ENCODE measurements at places on chromosomes 7 and 10.

- no peak for DNase-seq
Observed at GRCh38 chr10:95415621-95416031, 124.8 kb upstream of the PDLIM1 start.

GRCh38 chr10:69657430-69657829 lies 27.4 kb downstream of the FAM241B start:
- no peak for DNase-seq

DNA sequence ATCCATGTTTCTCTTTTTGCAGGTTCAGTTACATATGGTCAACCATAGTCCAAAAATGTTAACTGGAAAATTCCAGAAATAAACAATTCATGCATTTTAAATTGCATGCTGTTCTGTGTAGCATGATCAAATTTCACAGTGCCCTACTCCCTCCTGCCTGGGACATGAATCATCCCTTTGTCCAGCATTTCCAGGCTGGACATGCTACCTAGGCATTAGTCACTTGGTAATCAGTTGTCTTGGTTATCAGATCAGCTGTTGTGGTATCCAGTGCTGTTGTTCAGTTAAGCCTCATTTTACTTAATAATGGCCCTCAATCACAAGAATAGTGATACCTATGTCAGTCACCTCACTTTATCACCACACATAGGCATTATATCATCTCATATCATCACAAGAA lies 7.3 kb upstream of the PNLIP start:
- DNase-seq: no peak

DNA sequence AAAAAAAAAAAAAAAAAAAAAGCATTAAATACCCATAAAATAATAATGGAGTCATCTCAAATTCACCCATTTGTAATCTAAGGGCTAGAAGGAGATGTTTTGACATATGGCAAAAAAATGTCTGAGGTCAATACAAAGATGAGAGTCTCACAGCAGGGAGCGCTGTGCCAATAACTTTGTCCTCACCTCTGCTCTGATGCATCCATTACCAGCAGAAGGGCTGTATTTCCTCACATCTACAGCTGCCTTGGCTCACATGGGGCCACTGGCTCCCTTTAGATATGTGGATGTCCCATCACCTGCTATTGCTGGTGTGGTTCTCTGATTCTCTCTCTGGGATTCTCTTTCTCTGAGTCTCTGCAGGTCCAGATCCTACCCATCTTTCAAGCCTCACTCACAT lies 90.3 kb upstream of the FAM133B start:
- no peak for DNase-seq

DNA sequence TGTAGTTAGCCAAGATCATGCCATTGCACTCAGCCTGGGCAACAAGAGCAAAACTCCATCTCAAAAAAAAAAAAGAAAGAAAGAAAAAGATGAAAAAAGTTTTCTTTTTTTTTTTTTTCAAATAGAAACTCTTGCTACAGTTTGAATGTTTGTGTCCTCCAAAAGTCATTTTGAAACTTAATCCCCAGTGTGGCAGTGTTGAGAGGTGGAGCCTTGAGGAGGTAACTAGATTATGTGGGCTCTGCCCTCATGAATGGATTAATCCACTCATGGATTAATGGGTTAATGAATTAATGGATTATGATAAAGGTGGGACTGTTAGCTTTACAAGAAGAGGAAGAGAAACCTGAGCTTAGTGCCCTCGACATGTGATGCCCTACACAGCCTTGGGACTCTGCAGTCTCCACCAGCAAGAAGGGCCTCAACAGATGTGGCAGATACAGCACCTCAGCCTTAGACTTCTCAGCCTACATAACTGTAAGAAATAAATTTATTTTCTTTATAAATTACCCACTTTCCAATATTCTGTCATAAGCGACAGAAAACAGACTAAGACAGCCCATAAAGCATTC lies 25.1 kb downstream of the CPEB3 start:
- DNase-seq: no peak

DNA sequence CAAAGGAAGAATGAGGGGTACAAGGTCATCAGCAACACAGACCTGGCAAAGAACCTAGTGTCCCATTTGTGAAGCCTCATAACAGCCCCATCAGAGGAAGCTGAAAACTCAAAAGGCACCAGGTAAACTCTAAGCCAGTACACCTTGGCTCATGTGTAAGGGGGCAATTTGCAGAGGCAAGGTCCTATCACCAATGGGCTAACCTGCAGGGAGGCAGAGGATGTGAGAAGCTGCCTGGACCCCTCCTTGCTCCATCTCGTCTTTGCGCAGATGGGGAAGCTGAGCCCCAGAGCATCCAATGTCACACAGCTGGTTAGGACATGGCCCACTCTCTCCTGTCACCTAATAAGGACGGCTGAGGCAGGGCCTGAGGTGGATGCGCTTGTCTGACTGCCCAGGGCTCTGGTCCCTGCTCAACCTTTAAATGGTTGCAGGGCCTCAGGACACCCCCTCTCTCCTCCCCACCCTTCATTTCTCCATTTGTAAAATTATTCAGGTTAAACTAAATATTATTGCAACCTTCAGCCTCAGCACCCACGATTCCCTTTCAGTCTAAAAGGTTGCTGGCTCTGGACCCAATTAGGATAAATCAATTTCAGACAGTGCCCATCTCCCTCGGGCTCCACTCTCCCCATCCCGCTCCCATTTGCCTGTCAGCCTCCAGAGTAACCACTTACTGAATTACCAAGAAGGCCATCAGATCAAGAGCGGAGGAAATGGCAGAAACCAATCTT lies 135.3 kb downstream of the OAT start:
- no peak for DNase-seq

GRCh38 chr10:112963835-112964234 lies 13.8 kb downstream of the TCF7L2 start:
- DNase-seq: no peak

DNA sequence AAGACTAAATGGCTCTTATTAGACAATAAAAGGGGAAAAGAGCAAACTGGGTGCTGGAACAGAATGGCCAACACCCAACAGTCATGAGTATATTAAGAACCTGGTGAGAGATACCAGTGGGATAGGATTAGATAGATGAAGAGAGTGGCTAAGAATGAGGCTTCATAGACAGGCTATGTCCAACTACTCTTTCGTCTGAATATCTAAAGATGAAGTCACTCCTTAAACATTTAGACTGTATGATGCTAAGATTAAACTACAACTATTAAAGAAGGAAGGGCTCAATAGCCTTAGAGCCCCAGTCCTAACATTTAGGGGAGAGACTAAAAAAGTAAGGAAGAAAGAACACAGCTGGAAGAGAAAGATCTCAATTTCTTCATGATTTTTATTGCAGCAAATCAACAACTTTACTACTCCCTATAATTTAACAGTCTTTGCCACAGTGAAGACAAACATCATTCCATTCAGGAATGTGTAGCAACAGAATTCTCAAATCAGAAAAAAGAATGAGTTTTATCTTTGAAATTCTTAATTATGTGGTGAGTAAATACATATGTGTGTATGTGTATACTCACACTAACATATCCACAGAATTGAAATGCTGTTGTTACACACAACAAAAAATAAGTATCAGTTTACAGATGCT lies 45.6 kb downstream of the CACNA2D1 start:
- DNase-seq: no peak

DNA sequence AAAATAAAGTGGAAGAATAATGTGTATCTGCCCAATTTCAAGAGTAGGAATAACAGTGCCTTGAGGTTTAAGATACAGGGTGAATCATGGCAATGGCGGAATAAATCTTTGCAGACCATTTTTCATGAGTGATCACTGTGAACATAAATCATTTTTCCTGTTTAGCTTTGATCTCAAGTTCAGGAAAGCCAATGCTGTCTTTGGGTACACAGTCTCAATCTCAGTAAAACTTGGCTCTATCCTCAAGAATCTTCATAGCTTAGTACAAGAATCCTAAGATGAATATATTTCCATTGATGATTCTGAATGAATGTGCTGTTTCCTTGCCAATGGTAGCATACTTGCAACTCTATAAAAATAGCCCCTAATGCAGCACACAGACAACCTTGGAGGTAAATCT lies 6.8 kb downstream of the NAMPT start:
- DNase-seq: no peak

DNA sequence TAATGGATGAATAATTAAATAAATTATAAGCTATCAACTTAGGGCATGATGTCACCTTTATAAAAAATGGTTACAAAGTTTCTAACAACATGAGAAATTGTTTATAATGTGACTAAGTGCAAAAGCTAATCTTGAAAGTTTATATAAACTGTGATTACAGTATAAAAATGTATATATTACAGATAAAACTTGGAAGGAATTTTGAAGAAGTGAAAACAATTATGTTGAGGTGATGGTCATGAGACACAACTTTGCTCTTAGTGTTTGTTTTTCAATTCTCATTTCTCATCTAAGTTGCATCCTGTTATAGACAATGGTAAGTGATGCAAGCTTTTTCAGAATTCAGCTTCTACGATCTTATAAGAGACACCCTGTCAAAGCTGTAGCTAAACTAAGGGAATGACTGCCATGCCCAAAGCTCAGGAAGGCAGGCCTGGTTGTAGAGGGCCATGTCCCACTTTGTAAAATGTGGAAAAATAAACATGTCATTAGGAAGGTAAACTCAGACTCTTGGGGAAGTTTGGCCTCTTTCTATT lies 23.9 kb downstream of the MACC1 start:
- DNase-seq: no peak

GRCh38 chr7:43076189-43076605 lies 36.2 kb upstream of the HECW1 start:
- no peak for DNase-seq

GRCh38 chr10:102403115-102403514 lies 7.6 kb downstream of the NFKB2 start:
- no peak for DNase-seq

- no peak for DNase-seq
Observed at GRCh38 chr10:31586723-31587638, 268.0 kb downstream of the ZEB1 start.

DNA sequence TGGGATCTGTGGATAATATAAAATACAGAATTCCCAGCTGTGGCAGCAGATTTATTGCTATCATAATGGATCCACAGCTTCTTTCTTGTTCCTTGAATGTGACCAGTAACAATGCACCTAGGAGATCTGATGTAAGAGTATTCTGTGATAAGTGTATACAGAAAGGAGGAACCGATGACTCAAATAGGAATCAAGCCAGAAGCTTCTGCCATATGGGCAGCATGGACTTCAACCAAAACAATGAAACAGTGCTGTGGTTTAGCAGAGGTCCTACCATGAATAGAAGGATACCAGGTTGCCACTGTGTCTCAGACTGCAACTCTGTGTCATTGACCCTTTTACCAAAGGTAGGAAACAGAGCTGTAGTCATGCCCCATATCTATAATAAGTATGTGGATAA lies 81.8 kb downstream of the PTPRZ1 start:
- no peak for DNase-seq

- no peak for DNase-seq
Observed at GRCh38 chr10:128095027-128095752, 31.0 kb downstream of the MKI67 start.

GRCh38 chr7:101173752-101174244 lies 6.3 kb downstream of the NAT16 start:
- DNase-seq: no peak

DNA sequence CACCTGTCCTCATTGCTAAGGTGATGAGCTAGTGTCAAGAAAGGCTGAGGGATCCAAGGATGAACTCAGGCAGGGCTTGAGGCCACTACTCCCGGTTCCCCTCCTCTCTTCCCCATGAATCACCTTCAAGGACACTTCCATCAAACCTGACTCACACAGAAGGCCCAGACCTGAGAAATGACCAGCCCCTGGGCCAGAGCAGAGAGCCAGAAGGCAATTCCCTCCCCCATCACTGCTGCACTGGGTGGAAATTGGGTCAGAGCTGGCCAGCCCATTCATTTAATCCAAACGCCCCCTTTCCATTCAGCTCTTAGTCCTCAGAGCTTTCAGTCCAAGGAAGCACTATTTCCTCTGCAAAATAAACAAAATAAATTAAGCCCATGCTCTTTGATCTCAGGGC lies 182.0 kb downstream of the KCNMA1 start:
- no peak for DNase-seq

DNA sequence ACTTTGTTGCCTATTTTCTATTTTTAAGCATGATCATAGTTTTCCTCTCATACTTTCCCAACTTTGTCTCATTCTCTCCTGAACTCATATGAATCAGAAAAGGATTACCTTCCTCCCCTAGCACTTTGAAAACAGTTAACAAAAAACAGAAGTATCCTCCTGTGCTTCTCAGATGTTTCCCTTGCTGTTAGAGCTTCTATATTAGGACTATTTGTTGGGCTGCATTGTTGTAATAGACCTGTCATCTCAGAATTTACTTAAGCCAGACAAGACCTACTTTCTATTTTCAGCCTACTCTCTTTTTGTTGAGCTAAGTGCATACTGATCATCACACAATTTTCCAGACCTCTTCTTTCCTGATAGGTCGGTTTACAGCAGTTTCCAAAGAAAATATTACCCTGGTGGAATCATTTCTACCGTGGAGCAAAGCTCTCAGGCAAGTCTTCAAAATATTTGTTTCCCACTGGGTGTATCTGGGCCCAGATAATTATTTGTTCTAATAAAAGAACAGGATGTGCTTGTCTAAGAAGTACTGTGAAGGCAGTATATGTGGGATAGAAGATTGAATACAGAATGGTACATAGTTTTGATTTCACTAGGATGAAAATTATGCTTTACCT lies 411.9 kb upstream of the KLF6 start:
- DNase-seq: no peak

- DNase-seq: no peak
Observed at GRCh38 chr10:52437205-52437646, 123.1 kb downstream of the DKK1 start.

- DNase-seq: no peak
Observed at GRCh38 chr7:4799508-4800268, 24.3 kb downstream of the AP5Z1 start.

GRCh38 chr10:52030051-52030790 lies 283.9 kb upstream of the DKK1 start:
- DNase-seq: no peak

DNA sequence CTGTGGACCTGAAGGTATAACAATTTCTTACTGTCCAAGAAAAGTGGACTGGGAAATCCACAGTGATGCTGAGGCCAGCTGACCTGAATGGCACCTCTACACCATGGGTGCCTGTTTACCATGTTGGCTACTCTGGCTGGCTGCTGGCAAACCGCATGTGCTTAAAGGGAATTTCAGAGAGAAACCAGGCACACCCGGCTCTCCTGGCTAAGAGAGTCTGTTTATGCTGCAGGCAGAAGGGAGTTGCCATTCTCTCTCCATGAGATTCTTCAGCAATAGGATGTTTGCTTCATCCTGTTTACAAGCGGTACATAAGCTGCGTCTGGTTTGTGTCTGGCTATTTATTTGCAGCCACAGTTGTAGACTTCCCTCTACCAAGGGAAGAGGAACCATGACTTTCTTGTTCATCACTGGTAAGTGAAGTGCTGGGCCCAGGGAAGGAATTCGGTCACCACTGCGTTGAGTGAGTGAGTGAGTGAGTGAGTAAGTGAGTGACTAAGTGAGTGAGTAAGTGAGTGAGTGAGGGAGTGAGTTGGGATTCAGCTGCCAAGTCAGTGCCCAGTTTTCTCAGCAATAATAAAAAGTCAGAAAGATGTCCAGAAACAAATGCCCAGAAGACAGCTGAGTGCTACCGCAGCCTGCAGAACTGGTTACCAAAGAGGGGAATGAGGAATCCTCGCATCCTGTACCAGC lies 90.4 kb downstream of the COBL start:
- DNase-seq: no peak

- no peak for DNase-seq
Observed at GRCh38 chr10:16741540-16741939, 75.7 kb downstream of the RSU1 start.

GRCh38 chr10:49310901-49311554 lies 12.1 kb downstream of the C10orf71 start:
- DNase-seq: no peak
